ENCODE measurements at places on chromosomes 3 and 15.

GRCh38 chr15:35522061-35522460 is 23.9 kb downstream of the DPH6 start:
- no peak for DNase-seq

DNA sequence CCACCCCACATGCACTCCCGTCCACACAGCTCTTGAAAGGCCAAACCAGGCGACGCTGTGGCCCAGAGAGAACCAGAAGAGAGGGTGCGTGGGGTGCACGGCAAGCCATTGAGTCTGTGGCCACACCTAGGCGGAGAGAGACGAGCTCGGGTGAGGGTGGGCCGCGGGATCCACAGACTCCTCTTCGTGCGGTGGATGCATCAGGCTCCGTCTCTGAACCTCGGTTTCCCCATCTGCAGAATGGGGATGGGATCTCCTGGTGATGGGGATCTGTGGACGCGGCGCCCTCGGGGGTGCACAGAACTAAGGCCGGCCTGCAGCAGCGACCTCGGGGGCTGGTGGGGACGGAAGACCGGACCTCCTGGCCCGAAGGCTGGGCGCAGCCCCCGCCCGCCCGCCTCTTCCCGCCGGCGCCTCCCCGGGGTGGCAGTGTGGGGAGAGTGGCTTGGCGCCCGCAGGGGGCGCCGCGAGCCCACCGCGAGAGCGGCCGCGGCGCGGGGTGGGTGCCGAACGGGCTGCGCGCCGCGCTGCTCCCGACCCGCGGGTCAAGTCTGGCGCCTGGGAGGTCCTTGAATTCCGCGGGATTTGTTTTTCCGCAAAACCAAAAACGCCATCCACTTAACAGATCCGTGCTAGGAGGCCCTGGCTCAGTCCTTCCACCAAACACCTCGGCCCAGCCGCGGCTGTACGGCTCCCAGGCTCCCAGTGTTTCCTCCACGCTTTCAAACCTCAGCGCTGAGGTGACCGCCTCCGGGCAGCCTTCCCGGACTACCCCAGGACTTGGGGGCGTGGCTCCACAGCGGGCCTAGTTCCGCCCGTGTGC is 13.2 kb upstream of the ADPGK start:
- DNase-seq: peak; percentile 60

DNA sequence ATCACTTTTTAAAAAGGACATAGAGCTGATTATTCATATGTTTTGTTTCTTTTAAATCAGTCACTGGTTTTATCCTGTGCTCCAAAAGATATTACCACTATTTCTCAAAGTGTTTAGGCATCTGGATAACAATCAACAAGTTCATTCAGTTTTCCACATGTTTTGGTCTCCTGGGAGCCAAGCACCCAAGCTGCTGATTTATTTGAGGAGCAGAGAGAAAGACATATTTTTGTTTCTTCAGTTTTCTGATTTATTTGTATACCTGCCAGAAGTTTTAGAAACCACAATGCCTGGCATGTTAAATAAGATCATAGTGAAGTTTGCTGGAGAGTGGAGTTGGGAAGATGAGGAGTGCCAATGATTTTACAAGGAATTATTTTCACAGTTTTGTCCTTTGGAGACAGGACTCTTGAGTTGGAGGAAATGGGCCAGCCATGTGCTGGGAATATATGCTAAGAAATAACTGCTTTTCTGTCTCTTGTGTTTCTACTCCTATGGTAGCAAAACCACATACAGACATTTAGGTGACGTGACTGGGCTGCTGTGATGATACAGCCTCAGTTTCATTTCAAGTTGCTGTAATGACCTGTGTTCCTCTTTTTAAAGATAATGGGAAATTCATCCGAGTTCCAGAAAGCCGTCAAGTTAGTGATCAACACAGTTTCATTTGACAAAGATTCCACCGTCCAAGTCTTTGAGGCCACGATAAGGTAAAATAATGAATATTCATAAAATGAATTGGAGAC is 11.7 kb downstream of the EDEM1 start:
- DNase-seq: no peak

- DNase-seq: no peak
Measured at GRCh38 chr3:52292247-52293065, 4.8 kb downstream of the GLYCTK start.

DNA sequence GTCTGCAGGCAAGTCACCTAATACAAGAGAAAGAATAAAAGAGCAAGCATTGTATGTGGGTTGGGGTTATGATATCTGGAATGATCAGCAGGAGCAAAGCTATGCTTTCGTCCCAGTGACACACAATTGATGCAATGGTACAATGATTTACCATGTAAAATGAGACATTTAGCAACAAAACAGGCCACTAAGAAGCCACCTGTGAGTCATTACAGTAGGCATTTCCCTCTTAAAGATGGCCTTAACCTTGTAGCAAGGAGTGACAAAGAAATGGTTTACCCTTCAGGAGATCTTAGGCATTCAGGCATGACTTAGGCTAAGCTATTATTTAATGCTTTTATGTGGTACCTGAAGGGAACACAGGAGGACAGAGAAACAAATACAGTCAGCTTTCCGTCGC is 373.3 kb upstream of the RBMS3 start:
- no peak for DNase-seq

DNA sequence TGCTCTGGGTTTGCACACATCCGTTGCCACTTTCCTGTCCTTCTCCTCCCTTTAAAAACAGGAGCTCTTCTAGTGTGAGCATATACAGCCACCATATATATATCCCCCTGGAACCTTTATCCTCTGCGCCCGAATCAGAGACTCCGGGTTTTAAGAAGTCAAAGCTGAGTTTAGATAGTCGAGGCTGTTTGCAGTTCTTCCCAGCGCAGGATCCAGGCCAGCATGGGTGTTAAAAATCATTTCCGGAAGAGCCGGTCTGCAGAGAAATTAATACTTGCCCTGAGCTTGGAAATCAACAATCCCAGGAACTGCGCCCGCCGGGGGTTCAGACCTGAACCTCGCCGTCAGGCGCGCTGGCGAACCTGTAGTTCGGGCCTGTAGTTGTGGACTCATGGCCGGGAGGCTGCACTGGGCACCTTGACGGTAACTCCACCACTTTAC is 2.3 kb downstream of the SHOX2 start:
- no peak for DNase-seq

DNA sequence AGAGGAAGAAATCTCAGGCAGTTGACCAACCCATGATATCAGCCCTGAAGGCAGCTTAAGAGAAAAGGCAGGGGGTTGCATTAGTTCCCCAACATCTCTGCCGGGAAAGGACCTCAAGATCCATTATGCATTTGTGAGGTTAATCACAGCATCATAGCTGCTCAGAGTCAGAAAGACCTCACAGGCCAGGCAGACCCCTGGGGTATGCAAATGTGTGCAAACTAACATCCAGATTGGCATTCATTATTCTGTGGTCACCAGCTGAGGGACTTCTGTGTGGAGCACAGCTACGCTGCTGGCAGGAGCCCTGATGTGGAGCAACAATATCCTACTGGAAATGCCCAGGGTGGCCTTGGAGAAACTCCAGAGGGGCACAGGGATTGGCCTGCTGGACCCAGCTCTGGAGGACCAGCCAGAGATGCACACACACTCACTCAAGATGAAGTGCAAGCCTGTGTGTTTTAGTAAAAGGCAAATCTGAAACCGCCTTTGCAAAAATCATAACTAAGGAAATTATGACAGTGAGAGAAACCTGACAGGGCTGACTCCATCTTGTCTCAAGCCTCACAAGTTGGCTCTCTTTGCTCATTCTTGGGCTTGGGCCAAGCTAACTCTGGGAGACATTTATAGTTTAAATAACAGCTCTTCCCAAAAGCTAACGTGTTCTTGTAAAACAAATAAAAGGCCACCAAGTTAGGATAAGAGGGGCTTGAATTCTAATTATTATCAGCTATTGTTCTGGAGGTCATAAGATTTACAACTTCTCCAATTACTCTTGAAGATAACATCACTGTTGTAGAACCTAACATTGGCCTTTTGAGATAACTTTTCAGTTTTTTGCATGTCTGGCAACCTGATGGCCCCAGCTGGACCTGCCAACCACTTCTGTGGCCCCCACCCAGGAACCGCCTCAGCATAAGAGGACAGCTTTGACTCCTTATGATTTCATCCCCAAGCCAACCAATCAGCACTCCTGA is 257.1 kb downstream of the UACA start:
- no peak for DNase-seq

DNA sequence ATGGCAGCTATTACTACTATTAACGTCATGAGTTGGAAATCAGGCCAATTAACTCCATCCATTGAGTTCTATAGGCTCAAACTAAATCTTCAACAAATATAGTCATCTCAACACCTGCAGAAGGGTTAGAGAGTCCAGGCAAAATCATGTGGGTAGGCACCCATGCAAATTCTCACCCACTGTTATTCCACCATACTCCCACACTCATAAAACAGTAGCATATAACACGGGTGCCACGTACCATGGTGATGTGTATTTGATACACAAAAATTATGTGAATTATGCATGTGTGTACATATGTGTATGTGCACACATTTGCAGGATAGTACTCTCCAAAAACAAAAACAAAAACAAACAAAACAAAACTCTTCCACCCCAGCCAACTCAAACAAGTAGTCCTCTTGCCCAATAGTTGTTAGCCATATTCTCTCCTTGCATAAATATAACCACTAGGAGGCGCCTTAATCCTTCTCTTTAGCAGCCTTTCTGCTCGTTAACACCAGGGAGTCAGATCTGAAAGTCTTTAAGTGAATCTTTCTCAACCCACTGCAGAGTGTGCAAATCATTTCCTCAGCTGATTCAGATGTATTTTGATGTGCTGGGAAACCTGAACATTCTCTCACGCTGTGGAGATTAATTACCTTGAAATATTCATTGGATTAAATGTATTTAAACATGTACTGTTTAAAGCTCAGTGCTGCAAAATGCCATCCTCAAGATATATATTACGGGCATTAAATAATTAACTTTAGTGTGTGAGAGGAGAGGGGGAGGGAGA is 38.0 kb upstream of the COPB2 start:
- DNase-seq: no peak

DNA sequence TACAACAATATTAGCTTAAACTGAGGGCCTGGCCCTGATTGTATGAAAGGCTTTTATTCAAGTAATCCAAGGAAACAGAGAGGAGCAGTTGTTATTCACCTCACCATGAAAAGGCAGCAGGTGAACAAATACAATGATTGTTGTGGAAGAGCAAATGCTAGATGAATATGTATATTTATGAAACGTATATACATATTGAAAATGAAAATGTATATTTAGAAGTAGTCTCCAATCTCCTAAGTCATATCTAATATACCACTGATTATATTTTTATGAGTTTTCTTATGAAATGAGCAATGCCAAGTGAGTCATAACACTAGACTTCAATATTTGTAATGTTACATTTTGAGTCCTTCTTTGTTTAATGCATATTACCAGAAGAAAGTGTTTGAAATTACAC is 116.2 kb upstream of the KCNMB2 start:
- DNase-seq: no peak

- no peak for DNase-seq
Measured at GRCh38 chr15:83816124-83816883, 162.4 kb downstream of the ADAMTSL3 start.

DNA sequence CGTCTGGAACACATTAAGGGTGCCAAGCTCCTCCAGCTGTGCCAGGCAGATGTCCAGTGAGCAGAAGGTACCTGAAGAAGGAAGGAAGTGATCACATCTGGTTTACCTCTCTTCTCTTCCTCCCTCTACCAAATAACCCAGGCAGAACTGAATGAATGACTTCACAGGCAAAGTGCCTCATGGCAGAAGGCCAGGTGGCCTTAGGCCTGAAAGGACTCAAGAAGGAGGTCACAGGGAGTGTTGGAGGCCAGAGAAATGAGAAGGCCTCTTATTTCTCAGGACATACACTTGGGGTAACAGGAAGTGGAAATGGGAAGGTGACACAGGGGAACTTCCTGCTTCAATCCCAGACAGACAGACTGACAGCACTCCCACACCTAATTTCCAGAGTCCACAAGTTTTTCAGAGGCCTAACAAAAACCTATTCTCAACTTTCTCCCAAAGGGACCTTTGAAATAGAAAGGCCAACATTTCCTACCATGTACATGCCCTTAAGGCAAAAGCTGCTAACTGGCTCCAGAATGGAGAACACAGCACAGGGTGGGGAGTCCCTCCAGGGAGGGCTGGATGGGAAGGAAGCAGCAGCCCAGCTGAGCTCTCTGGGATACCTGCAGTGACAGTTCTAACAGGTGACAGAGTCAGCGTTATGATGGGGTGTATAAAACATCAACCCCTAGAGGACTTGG is 17.6 kb upstream of the SIN3A start:
- DNase-seq: no peak

DNA sequence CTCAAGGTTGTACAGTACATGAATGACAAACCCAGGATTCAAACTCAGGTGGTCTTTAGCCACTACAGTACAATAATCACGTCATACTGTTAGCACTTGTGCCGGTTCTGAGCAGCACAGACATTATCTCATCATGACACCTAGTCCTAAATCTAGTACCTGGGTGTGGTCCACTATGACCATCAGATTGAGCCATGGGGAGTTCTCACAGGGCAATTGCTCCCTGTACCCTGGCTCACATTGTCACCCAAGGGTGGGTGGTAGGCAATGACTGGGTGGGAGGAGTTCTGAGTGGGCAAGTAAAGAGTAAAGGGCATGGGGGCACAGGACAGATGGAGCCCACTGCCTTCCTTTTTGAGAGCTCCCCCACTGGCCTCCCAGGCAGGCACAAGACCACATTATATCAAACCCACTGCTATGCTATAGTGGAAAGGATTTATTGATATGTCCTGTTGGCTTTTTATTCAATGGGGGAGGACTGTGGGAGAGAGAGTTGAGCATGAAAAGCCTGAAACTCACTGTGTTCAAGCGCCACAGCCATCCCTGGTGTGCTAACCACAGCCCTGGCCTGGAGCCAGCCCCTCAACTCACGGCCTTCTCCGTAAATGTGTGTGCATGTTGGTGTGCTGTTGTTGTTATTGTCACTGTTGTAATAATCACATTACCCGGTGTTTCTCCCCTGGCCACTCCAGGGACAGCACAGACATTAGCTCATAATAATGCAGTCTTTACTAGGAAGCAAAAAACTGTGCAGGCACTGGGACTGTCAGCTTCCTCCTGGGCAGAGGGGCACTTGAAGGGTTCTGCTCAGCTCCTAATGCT is 27.3 kb downstream of the ADCY5 start:
- DNase-seq: no peak

- no peak for DNase-seq
Measured at GRCh38 chr15:68729789-68730411, 90.8 kb downstream of the ANP32A start.

GRCh38 chr3:94063496-94064119 is 747 bp downstream of the NSUN3 start:
- peak; percentile 27 for DNase-seq

- DNase-seq: no peak
Measured at GRCh38 chr15:82172506-82172905, 90.0 kb downstream of the EFL1 start.

DNA sequence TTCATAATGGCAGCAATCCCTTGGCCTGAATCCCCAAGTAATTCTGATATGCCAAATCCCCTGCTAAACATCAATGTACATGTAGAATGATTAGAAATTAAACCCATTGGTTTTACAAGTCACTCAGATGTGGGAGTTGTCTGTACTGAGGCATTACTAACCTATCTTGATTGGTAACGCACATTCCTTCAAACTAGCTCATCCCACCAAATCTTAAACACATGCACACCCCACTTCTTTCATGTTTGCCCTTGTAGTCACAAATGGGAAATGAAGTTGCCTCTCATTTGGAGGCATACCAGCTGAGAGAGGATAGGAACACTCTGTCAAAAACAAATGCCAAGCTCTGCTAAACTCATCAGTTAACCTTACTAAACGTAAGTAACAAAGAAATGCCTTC is 29.1 kb upstream of the MAN2C1 start:
- no peak for DNase-seq

GRCh38 chr3:189143321-189143720 is 28.4 kb upstream of the TPRG1 start:
- no peak for DNase-seq

GRCh38 chr3:183210862-183211341 is 42.2 kb upstream of the B3GNT5 start:
- DNase-seq: peak; percentile 50
